ENCODE measurements at places on chromosomes 11 and 22.

GRCh38 chr11:119316729-119317591, at the start of gene MCAM:
Gene MCAM (minus strand): TSS chr11:119317130. CDS start chr11:119317101, 29 bp downstream.
- DNase-seq, result no peak

DNA sequence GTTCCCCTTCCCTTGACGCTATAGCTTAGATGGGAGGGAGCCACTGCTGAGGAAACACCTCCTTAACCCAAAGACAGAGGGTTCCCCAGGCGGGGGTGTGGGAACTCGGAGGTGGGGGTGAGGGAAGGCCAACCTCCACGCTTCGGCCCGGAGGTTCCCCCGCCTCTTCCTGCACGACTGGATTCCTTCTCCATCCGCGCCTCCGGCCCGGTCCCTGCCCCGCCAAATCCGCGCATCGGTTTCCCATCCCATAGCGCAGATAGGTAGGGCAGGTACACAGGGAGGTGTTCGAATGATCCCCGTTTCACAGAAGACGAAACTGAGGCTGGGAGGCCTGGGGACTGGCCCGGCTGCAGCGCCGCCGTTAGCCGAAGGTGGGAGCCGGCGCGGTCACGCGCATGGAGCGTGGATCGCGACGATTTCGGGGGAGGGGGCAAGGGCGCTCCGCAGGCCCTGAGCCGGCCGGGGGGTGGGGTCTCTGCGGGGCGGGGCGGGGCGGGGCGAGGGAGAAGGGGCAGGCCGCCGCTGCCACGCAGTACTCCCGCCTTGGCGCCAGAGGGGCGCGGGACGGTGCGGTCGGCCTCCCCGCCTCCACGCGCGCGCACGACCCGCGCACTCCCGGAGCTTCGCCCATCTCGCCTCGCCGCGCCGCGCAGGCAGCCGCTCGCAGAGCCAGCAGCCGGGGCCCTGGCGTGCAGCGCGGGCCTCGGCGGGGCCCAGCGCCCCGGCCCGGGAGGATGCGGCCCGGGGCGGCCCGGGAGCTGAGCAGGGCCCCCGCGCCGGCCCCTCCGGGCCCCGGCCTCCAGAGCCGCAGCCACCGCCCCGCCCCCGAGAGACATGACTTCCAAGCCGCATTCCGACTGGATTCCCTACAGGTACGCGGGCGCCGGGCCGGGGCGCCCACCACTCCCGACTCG, at the start of gene TUB:
Gene TUB (plus strand): TSS at position 538 of the 917 bp plus-strand sequence. CDS start 300 bp downstream, at position 838.
- no peak for DNase-seq

- DNase-seq, result no peak
Measured at GRCh38 chr11:128626913-128627665, 39.7 kb upstream of the ETS1 start.

- DNase-seq, result no peak
Measured at GRCh38 chr11:64586366-64586765, 4.7 kb upstream of the SLC22A12 start.

DNA sequence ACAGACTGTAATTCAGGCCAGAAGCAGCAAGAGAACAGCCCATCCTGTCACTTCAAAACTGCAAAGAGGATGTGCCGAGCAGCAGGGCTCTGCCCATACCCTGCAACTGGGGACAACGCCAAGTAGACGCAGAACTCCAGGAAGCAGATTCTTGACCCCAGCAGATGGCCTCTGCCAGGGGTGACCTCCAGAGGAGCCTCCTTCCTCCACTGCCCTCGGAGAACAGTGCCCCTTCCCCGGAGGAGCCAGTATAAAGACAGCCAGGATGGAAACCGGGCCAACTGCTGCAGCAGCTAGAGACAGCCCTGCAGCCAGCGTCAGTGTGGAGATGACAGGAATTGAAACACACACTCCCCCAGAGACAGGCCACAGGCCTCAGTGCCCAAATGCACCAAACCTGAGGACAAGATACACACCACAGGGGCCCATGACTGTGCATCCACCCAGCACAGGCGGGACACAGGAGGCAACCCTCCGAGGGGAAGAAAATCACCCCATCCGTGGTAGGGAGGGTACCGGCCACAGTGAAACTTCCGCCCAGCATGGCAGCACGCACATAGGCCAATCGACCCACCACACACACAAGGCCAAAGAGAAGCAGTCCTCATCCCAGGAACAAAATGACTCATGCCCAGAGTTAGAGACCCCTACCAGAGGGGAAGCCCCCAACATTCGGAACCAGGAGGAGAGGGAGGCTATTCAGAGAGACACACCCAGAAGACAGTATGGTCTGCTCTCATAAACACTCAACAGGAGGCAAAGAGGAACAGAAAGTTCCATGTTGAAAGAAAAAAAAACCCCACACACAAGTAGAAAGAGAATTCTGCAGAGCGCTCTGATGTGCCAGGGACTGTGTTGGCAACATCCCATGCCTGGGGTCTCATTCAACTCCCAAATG, 5.6 kb downstream of the AHNAK start:
- DNase-seq, result no peak

- DNase-seq, result peak; percentile 52
Measured at GRCh38 chr11:112555491-112556364, 295.1 kb upstream of the PLET1 start.

DNA sequence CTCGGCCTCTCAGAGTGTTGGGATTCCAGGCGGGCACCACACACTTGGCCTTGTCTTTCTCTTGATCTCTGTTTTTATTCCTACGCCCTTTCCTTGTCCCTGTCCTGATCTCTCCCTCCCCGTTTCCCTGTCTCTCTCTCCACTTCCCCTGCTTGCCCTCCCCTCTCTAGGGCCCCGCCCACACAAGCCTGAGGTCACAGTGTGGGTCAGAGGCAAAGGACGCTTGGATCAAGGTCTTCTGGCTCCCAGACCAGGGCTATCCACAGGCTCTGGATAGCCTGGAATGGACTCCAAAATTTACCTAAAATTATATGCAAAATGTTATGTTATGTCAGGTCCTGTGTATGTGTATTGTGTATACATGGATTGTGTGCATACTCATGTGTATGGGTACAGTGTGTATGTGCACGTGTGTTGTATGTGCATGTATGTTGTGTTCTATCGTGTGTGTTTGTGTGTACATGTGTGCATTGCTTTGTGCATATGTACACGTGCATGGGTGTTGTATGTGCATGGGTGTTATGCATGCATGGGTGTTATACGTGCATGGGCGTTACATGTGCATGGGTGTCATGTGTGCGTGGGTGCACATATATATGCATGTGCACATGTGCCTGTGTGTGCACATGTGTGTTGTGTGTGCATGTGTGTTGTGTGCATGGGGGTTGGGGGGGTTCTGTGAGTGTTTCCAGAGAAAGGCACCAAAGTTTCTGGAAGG, 38.3 kb downstream of the TP53I11 start:
- no peak for DNase-seq

DNA sequence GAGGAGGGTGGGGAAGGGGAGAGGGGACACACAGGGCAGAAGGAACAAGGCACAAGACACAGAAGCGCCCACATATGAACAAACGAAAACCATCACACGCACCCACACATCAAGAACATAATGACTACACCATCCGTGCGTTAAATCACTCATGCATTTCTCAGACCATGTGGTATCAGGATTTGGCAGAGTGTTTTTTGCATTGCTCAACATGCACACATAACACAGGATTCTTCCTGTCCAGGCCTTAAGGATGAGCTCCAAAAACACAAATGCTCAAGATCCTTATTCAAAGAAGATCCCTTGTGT, 309.5 kb downstream of the CADM1 start:
- no peak for DNase-seq

DNA sequence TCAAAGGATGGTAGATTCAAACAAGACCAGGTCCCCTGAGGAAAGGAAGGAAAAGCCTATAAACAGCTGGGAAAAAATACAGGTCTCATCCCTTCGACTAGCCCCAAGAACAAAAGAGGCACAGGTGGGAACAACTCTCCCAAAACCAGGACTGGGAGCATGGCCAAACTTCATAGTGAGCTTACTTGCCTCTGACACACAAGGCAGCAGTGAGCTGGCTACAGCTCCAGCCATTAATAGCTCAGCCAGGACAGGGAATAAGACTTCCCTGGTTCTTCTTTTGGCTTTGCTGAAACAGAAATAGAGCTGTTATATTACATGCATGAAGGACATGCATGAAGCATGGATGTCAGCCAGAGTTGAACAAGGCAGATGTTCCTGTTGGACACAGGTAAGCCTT, at the start of gene OR10A2:
Gene OR10A2 (plus strand): TSS at position 97 of the 400 bp plus-strand sequence. CDS start 6,698 bp downstream, outside the sequence.
- no peak for DNase-seq

GRCh38 chr11:96141626-96142025, 201.4 kb downstream of the MAML2 start:
- no peak for DNase-seq

- no peak for DNase-seq
Measured at GRCh38 chr11:96033095-96033494, 109.2 kb upstream of the MTMR2 start.

DNA sequence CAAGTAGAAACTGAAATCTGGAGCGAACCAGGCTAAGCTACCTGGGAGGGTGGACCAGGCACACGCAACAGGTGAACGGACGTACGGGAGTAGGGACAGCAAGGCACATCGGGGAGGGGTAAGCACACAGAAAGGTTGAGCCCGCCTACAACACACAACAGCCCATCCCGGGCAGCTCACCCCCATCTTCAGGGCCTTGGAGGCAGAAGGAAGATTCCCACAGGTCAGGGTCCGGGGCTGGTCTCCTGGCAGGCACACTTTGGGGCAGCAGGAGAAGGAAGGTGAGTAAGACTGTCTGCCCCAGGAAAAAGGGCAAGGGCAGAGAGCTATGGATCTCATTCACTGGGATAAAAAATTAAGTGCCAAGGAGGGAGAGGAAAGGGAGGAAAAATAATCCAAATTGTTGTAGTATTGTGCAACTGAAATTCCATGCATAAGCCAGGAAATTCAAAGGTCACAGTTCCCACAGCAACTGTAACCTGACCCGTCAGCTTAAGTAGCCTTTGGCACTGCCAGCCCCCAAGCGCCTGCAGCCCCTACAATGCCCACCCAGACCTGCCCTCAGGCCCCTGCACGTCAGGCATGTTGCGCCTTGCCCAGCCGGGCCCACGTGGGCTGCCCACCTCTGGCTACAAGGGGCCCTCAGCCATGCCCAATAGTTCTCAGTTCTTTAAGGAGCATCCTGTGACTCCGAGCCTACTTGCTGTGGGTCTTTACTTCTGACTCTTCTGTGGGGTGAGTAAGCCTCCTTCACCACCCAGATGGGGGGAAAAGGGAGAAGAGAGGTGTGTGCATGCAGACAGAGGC, 51.8 kb downstream of the MICAL3 start:
- DNase-seq, result no peak

DNA sequence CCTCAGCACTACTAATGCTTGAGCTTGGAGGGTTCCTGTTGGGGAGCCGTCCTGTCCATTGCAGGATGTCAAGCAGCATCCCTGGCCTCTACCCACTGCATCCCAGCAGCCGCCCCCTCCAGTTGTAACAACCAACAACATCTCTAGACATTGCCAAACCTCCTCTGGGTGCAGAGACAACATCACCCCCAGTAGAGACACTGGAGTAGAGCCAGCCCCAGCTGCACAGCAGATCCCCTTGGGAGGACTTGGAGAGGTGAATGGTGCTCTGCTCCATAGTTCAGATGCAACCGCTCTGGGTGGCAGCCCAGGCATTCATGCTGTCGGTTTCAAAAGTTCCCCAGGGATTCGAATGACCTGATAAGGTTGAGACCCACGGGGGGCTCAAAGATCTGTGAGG, 259.0 kb downstream of the MN1 start:
- no peak for DNase-seq

GRCh38 chr22:29152954-29153719, 52.6 kb upstream of the EMID1 start:
- DNase-seq, result no peak

- no peak for DNase-seq
Measured at GRCh38 chr11:46321757-46322156, 25.5 kb upstream of the DGKZ start.

DNA sequence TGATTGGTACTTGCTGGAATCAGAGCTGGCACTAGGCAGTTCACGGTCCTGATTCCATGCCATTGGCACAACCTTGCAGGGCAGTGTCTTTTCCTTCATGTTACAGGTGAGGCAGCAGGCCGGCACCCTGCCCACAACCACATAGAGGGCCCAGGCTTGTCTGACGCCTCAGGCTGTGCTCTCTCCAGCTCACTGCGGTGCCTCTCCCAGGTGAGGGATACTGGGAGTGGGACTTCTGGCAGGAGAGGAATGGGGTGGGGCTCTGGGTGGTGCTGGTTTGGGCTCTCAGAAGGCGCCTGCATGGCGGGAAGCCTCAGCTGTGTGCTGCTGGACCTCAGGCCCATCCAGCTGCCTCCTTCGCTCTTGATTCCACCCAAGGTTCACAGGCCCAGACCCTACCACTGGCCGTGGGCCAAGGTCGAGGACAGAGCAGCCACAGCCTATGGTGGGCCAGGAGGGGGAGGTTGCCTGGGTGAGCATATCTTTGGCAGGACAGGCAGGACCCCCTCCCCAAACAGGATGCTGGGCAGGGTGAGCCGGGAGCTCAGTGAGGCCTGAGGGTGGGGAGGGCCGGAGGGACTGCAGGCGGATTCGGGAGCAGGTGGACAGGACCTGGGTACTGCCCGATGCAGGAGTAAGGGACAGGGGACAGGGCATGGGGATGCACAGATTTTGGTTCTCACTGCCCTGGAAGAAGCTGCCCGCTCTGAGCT, 7.0 kb upstream of the MPPED1 start:
- no peak for DNase-seq

- no peak for DNase-seq
Measured at GRCh38 chr11:45590743-45591142, 74.7 kb downstream of the CHST1 start.

Data from stimulated activated CD8-positive, alpha-beta memory T cell treated with anti-CD3 and anti-CD28 coated beads, Interleukin-4, amount 100 ng/mL, for 4 hours (primary cell).